ENCODE measurements at places on chromosomes 7 and 10. TPM values are rescaled to one million over a fixed set of nuclear protein-coding genes. Genes with fewer than 3 reads are reported as not detected.

OR2A42 gene
- total RNA-seq = 0.16 TPM

DNA sequence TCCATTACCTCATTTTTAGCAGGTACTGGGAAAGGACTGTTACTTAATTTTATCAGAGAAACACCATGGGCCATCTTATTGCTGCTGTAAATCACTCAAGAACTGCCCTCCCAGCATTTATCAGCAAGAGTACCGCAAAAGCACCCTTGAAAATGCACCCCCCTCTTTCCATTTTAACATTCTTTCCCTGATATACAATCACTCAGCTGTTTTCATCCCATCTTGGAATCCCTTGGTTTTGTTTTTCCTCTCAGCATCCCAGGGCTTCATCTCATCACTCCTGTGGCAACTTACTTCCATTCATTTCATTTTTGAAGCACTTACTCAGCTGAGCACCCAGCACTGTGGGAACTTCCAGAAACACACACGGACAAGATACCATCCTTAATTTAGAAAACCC, 36.5 kb downstream of the RAPGEF5 start:
- no peaks in the 10 kb centered on the region for H3K36me3 ChIP-seq
- no peak overlapping the region for H3K27ac ChIP-seq
- peaks cover 5% of the 10 kb centered on the region for H3K27me3 ChIP-seq
- no peak for DNase-seq

PAPOLB gene
- not detected for total RNA-seq

DNA sequence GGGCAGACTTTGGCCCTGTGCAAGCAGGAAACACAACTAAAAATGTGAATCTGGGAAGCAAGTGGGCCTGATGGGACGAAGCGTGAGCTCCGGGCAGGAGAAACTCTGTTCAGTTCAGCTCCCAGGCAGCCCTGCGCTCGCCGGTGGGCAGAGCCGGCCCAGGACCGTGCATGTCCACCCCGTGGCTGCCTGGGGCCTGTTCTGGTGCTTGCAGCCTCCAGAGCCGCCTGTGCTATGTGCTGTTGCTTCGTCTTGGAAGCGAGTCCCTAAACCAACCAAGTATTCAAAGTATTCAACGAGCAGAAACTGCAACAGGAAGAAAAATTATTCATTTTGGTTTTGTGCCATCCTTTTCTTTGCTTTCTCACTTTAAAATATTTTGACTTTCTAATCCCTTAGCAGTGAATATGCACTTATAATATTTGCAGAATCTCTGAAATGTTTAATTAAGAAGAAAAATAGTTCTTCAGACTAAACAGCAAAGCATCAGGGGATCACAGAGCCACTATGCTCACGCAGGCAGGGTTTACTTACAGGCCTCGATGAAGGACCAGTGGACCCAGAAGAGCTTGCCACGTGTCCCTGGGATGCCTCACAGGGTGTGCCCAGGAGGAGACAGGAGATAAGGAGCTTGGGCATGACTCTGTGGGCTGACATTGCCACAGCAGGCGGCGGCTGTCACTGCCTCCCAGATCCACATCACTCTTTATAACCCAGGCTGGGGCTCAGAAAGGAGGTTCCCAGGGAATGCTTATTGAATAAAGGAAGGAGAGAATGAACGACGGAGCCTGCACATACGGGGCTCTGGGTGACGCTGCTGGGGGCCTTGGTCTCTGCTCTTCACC, 45.6 kb downstream of the VIPR2 start:
- H3K4me3 ChIP-seq = no peak overlapping the region
- no peaks in the 10 kb centered on the region for H3K36me3 ChIP-seq
- H3K27me3 ChIP-seq = no peaks in the 10 kb centered on the region
- DNase-seq = no peak
- H3K4me1 ChIP-seq = no peaks in the 10 kb centered on the region

GRCh38 chr7:835485-836401, 3.5 kb downstream of the SUN1 start:
- DNase-seq = no peak
- H3K27me3 ChIP-seq = no peaks in the 10 kb centered on the region
- peaks cover 50% of the 10 kb centered on the region for H3K4me1 ChIP-seq
- H3K27ac ChIP-seq = no peak overlapping the region
- H3K4me3 ChIP-seq = no peak overlapping the region

- H3K27me3 ChIP-seq = peaks cover 29% of the 10 kb centered on the region
- no peak overlapping the region for H3K4me3 ChIP-seq
- H3K36me3 ChIP-seq = no peaks in the 10 kb centered on the region
- peaks cover 9% of the 10 kb centered on the region for H3K4me1 ChIP-seq
These were observed 3.9 kb downstream of the ADAM12 start for GRCh38 chr10:126384269-126384873.

DNA sequence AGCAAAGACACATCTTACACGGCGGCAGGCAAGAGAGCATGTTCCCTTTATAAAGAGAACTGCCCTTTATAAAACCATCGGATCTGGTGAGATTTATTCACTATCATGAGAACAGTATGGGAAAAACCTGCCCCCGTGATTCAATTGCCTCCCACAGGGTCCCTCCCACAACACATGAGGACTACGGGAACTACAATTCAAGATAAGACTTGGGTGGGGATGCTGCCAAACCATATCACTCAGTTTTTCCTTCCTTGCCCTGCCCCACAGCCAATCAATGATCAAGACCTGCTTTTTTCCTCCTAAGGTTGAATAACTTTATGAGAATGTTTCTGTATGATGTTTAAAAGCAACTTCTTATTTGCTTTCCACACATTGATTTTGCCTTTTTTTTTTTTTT, 3.1 kb upstream of the PTPRE start:
- no peaks in the 10 kb centered on the region for H3K4me1 ChIP-seq
- H3K27me3 ChIP-seq = peaks cover 24% of the 10 kb centered on the region
- H3K4me3 ChIP-seq = no peak overlapping the region

DNA sequence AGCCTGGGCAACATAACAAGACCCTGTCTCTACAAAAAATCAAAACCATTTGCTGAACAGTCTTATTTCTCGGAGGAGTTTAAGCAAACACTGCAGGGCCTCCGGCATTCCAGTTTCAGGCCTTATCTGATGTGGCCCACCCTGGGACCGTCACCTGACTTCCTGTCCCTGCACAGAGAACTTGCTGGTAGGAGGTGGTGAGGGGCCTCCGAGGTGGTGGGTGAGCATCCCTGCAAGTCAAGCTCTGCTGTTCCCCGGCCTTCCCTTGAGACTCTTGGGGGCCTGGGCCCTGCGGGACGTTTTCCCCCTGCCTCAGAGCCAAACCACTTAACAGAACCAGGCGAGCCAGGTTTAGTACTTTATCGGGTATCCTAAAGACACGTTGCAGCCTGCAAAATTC, 44.5 kb upstream of the AP5Z1 start:
- H3K36me3 ChIP-seq = no peaks in the 10 kb centered on the region
- no peak for DNase-seq
- H3K4me3 ChIP-seq = peak overlapping the region; percentile 79
- peaks cover 23% of the 10 kb centered on the region for H3K4me1 ChIP-seq

- H3K27me3 ChIP-seq = peaks cover 5% of the 10 kb centered on the region
- no peaks in the 10 kb centered on the region for H3K36me3 ChIP-seq
- no peak overlapping the region for H3K4me3 ChIP-seq
- H3K27ac ChIP-seq = no peak overlapping the region
- no peaks in the 10 kb centered on the region for H3K4me1 ChIP-seq
- no peak for DNase-seq
These were observed 92.6 kb downstream of the CHST15 start for GRCh38 chr10:124000792-124001201.

All from naive thymus-derived CD8-positive, alpha-beta T cell (primary cell).